ENCODE measurements at places on chromosomes 6 and 20. TPM values are rescaled to one million over a fixed set of nuclear protein-coding genes. Genes with fewer than 3 reads are reported as not detected.
A peak's percentile ranks its signal among the peaks of the same experiment; 100 is the strongest.

- H3K27ac ChIP-seq, result no peak overlapping the region
- H3K4me3 ChIP-seq, result no peak overlapping the region
- no peaks in the 10 kb centered on the region for H3K4me1 ChIP-seq
Measured at GRCh38 chr6:123550052-123550617, 86.6 kb downstream of the TRDN start.

SUMO4 gene
- total RNA-seq, result not detected

DNA sequence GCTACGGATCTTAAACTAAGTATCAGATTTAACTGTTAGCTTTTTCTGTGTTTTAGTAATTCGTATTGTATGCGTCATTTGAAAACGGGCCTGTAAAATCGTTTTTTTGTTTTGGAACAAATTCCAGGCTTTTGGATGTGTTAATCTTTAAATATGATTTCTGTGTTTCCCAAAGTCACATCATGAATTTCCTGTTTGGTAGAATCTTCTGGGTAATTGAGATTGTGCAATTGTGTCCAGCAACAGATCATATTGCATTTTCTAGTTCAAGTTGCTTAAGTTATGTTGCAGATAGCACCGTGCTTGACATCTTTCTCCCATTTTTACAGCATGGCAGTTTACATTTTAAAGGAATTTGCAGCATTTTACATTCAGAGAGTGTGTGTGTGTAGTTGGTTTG is 1.9 kb downstream of the MAPK14 start:
- H3K4me3 ChIP-seq, result peak overlapping the region; percentile 99
- H3K27me3 ChIP-seq, result no peaks in the 10 kb centered on the region
- peak overlapping the region; percentile 84 for H3K27ac ChIP-seq
- H3K4me1 ChIP-seq, result no peaks in the 10 kb centered on the region
- DNase-seq, result no peak

DAAM2 gene
- 8.8 TPM for total RNA-seq

- H3K27me3 ChIP-seq, result no peaks in the 10 kb centered on the region
- no peak overlapping the region for H3K27ac ChIP-seq
- H3K4me3 ChIP-seq, result no peak overlapping the region
- DNase-seq, result no peak
- H3K36me3 ChIP-seq, result no peaks in the 10 kb centered on the region
- no peaks in the 10 kb centered on the region for H3K4me1 ChIP-seq
Measured at GRCh38 chr6:41021832-41022231, 17.2 kb downstream of the UNC5CL start.

GRCh38 chr6:152746172-152746553 is 4.4 kb upstream of the VIP start:
- H3K4me3 ChIP-seq, result no peak overlapping the region
- no peaks in the 10 kb centered on the region for H3K4me1 ChIP-seq

RAET1G gene
- total RNA-seq, result not detected

CYP39A1 gene
- total RNA-seq, result 3.3 TPM

MAS1L gene
- total RNA-seq, result not detected

DNA sequence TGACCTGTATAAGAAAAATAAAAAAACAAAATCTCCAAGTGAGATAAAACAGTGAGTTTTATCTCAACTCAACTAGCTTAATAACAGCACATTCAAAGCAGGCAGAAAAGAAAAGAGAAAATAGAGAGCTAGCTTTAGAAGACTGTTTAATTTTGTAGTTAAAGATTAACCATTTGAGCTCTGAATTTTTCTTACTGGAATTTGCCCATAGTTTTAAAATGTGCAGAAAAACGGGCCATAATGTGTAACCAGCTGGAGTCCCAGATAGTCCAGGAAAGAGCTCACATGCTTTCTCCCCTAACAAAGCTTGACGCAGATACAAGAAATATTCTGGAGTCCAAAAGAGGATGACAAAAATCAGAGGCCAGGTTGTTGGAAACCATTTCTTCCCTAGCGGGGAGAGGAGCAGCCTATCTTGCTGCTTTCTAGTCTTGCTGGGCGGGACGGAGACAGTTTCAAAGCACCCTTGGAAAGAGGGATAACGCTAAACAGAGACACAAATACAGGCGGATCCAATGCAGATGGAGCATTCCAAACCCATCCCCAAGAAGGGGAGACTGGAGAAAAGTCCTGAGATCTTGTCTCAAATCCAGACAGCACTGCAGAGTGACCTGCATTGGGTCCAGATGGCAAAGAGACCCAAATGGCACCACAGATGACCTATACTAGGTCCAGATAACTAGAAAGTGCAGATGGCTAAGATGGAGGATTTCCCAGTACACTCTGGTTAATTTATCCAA is 16.1 kb downstream of the TTK start:
- no peak overlapping the region for H3K4me3 ChIP-seq
- no peaks in the 10 kb centered on the region for H3K36me3 ChIP-seq
- no peak for DNase-seq
- H3K4me1 ChIP-seq, result no peaks in the 10 kb centered on the region
- H3K27me3 ChIP-seq, result no peaks in the 10 kb centered on the region

DNA sequence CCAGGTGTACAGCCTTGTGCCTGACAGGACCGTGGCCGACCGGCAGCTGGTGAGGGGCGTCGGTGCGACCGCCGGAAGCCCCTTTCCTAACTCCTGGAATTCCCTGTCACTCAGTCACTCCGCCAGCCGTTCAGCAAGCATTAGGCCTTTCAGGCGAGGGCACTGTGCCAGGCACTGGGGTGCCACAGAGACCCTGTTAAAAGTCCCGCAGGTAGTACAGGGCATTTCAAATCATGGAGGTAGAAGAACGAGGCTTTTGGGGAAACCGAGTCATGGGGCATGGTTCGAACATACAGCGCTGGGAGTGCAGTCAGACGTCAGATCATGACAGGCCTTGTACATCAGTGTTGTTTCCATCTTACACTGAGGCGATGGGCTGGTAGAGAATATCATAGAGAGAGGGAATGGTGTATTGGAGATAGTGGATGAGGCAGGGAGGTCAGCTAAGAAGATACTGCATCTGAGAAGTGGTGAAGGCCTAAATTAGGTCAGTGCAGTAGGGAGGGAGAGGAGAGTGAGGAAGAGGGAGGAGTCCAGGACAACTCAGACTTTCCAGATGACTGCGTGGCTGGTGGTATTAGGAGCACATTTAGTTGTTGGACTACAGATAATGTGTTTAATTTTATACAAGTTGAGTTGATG is 892 bp upstream of the DXO start:
- peak overlapping the region; percentile 70 for H3K4me3 ChIP-seq
- H3K27me3 ChIP-seq, result no peaks in the 10 kb centered on the region
- DNase-seq, result no peak
- H3K27ac ChIP-seq, result peak overlapping the region; percentile 90

GRCh38 chr6:113402544-113402943 is 454.6 kb upstream of the MARCKS start:
- no peak overlapping the region for H3K27ac ChIP-seq
- no peak for DNase-seq
- H3K36me3 ChIP-seq, result no peaks in the 10 kb centered on the region
- no peak overlapping the region for H3K4me3 ChIP-seq
- no peaks in the 10 kb centered on the region for H3K4me1 ChIP-seq
- no peaks in the 10 kb centered on the region for H3K27me3 ChIP-seq

- H3K27me3 ChIP-seq, result no peaks in the 10 kb centered on the region
- no peak overlapping the region for H3K4me3 ChIP-seq
- no peaks in the 10 kb centered on the region for H3K4me1 ChIP-seq
Measured at GRCh38 chr6:71190809-71191208, 97.8 kb upstream of the OGFRL1 start.

HTR1E gene
- not detected for total RNA-seq

DNA sequence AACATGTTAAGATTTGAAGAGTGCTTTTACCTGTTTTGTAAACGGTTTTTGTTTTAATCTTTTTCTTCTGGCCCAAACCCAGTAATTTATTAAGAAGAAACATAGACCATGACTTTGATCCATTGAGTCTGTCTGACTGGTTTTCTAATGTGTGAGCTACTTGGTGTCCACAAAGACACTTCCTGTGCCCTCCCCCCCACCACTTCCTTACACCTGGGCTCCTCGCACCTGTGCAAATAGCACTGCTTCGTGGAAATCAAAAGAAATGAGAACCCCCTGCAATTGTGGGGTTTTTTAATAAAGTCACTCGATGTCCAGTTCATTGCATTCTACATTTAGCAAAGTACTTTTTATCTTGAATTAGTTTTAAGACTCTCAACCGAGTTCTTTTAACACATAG is 65.5 kb downstream of the SMOC2 start:
- no peak overlapping the region for H3K27ac ChIP-seq
- H3K4me1 ChIP-seq, result no peaks in the 10 kb centered on the region
- no peaks in the 10 kb centered on the region for H3K36me3 ChIP-seq
- no peaks in the 10 kb centered on the region for H3K27me3 ChIP-seq

GRCh38 chr6:53239526-53239925 is 90.9 kb upstream of the GCM1 start:
- H3K27me3 ChIP-seq, result no peaks in the 10 kb centered on the region
- no peak for DNase-seq
- H3K4me3 ChIP-seq, result no peak overlapping the region
